ENCODE measurements at places on chromosomes 4 and X. TPM values are rescaled to one million over a fixed set of nuclear protein-coding genes. Genes with fewer than 3 reads are reported as not detected.

EFHC2 gene
- 0.31 TPM for total RNA-seq

TMEM144 gene
- 13.1 TPM for total RNA-seq

ITIH6 gene
- not detected for total RNA-seq

DNA sequence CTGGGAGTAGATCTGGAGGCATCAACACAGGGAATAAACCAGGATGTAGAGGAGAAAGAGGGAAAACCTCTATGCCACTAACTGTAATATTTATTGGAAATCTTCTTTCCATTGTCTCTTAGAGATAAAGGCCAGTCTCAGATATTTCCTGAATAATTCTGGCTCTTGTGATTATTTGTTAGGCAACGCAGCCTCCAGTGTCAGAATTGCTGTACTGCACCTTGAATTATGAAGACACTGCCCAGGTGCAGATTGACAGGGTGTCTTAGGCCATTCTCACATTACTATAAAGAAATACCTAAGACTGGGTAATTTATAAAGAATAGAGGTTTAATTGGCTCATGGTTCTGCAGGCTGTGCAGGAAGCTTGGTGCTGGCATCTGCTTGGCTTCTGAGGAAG, 100.7 kb upstream of the ZDHHC15 start:
- no peak for DNase-seq

DNA sequence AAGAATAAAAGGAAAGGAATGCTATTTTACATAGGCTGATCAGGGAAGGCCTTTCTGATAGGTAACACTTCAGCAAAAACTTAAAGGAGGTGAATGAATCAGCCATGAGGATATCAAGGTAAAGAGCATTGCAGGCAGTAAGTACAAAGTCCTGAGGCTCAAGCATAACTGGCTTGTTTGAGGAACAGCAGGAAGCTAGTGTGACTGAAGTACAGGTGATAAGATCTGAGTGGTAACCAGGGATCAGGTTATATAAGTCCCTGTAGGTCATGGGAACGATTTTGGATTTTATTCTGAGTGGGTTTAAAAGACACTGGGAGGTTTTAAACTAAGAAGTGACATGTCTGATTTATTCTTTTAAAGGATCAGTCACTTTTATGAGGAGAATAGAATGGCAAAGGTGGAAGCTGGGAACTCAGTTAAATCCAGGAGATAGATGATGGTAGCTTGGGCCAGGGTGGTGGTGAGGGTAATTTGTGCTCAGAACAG, 47.1 kb upstream of the THOC2 start:
- no peak for DNase-seq

DNA sequence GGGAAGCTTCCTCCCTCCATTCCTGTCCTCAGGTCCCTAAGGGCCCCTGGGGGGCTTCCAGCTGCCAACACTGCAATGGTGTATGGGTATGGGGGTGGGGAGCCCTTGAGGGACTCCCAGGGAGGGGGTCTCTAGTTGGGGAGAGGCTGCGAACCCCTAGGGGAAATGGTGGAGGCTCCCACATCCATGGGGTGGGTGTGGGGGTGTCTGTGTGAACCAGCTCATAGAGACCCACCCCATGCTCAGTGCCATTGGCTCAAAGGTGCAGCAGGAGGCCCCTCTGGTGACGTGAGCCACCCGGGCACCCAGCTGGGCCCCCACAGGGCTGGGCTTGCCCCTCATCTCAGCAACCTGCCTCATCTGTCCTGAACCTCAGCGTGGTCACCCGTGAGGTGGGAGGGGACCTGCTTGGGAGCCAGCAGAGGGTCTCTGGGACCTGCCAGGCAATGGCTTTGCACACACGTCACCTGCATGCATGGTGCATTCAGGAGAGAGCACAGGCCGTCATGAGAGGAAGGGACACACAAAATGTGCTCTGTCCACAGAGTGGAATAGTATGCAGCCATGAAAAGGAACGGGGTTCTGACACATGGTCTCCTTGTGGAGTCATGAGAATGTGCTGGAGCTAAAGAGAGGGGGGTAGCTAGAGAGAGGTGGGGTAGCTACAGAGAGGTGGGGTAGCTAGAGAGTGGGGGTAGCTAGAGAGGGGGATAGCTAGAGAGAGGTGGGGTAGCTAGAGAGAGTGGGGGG, 22.7 kb upstream of the PLCXD1 start:
- DNase-seq, result no peak

DNA sequence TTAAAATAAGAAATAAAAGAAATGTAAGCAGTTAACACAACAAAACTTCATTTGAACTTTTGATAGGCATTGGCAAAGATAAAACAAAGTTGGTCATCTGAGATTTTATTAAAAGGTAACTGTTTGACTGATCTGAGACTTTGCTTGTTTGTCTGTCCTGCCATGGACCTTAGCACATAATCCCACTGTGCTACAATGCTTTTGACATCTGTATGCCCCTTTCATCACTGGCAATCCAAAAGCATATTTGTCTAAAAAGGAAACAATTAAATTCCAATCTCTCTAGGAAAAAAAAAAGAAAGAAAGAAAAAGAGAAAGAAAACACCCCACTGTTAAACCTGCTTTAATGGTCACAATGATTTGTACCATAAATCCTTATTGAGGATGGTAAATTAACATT, 231.0 kb downstream of the DACH2 start:
- DNase-seq, result no peak

GRCh38 chr4:168150420-168151050, 58.2 kb downstream of the ANXA10 start:
- DNase-seq, result no peak

DNA sequence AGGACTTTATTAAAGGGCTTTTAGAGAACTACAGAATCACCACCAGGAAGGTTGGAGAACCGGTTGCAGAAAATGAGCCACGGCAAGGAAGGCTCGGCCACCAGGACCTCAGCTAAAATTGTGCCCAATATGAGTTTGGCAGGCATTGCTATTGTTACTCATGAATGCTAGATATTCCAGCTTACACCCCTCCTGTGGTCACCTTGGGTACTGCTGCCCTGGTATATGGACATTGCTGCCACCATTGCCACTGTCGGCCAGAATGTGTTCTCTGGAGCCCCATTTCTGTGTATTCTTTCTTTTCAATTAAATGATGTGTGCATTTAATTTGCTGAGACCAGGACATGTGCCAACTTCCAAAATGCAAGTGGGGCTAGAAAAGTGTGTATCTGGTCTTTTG, 626.7 kb upstream of the BOD1L1 start:
- DNase-seq, result no peak

Data from upper lobe of left lung (tissue), 6 donors.